SJCRH30 (cell line): ENCODE measurements at places on chromosomes 7 and 10.

GRCh38 chr7:37709631-37710509 lies 26.3 kb downstream of the GPR141 start:
- H3K4me3 ChIP-seq, result no peak overlapping the region
- no peaks in the 10 kb centered on the region for H3K4me1 ChIP-seq
- H3K27ac ChIP-seq, result no peak overlapping the region
- DNase-seq, result no peak

- H3K27me3 ChIP-seq, result 0 out of 2 replicates have a peak, but pooled peaks cover 2% of the 10 kb centered on the region
- no peaks in the 10 kb centered on the region for H3K36me3 ChIP-seq
- H3K4me3 ChIP-seq, result no peak overlapping the region
- no peak for DNase-seq
- no peak overlapping the region for H3K27ac ChIP-seq
- H3K4me1 ChIP-seq, result no peaks in the 10 kb centered on the region
Observed at GRCh38 chr7:4801839-4802231, 26.4 kb downstream of the AP5Z1 start.

- no peaks in the 10 kb centered on the region for H3K36me3 ChIP-seq
- H3K27ac ChIP-seq, result peak overlapping the region; percentile 70
- peaks cover 16% of the 10 kb centered on the region for H3K4me1 ChIP-seq
Observed at GRCh38 chr10:91076991-91077548, 143.4 kb upstream of the PCGF5 start.

GRCh38 chr7:85230623-85231022 lies 43.8 kb upstream of the SEMA3D start:
- H3K27ac ChIP-seq, result no peak overlapping the region
- no peaks in the 10 kb centered on the region for H3K36me3 ChIP-seq
- no peak overlapping the region for H3K4me3 ChIP-seq
- DNase-seq, result no peak
- peaks cover 5% of the 10 kb centered on the region for H3K4me1 ChIP-seq

GRCh38 chr10:79358811-79359210 lies 11.5 kb downstream of the PPIF start:
- no peak overlapping the region for H3K4me3 ChIP-seq
- no peak for DNase-seq
- no peaks in the 10 kb centered on the region for H3K27me3 ChIP-seq
- H3K36me3 ChIP-seq, result peaks cover 19% of the 10 kb centered on the region

GRCh38 chr10:123635745-123636144 lies 30.4 kb upstream of the GPR26 start:
- DNase-seq, result no peak
- H3K27ac ChIP-seq, result no peak overlapping the region
- H3K4me3 ChIP-seq, result no peak overlapping the region
- no peaks in the 10 kb centered on the region for H3K36me3 ChIP-seq

GRCh38 chr10:12349629-12350166 lies 351 bp downstream of the CAMK1D start:
- H3K27ac ChIP-seq, result no peak overlapping the region
- H3K36me3 ChIP-seq, result no peaks in the 10 kb centered on the region
- H3K27me3 ChIP-seq, result peaks cover 18% of the 10 kb centered on the region; the same call in 1 of the 2 replicates
- H3K4me3 ChIP-seq, result peak overlapping the region; percentile 61

DNA sequence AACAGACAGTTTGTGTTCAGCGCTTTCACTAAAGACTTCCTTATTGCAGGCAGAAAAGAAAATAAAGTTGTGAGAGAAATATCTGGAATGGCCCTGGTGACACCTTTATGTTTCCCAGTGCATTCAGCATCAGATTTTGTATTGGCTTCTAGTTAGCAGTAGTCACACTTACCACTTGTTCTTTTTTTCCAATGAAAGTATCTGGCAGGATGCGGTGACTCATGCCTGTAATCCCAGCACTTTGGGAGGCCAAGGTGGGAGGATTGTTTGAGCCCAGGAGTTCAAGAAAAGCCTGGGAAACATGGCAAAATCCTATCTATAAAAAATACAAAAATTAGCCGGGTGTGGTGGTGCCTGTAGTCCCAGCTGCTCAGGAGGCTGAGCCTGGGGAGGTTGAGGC lies 649.6 kb downstream of the LRMDA start:
- H3K36me3 ChIP-seq, result no peaks in the 10 kb centered on the region
- H3K27ac ChIP-seq, result no peak overlapping the region
- DNase-seq, result no peak
- H3K27me3 ChIP-seq, result 0 out of 2 replicates have a peak, but pooled peaks cover 3% of the 10 kb centered on the region

DNA sequence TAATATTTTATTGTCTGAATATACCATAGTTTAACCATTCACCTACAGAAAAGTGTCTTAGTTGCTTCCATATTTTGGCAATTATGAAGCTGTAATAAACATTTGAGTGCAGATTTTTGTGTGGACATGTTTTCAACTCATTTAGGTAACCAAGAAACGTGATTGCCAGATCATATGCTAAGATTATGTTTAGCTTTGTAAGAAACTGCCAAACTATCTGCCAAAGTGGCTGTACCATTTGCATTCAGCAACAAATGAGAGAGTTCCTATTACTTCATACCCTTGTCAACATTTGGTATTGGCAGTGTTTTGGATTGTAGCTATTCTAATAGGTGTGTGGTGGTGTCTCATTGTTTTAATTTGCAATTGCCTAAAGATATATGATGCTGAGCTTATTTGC lies 233.5 kb downstream of the TMEM26 start:
- H3K36me3 ChIP-seq, result no peaks in the 10 kb centered on the region
- H3K4me3 ChIP-seq, result no peak overlapping the region
- H3K27me3 ChIP-seq, result no peaks in the 10 kb centered on the region
- no peak for DNase-seq
- no peak overlapping the region for H3K27ac ChIP-seq

DNA sequence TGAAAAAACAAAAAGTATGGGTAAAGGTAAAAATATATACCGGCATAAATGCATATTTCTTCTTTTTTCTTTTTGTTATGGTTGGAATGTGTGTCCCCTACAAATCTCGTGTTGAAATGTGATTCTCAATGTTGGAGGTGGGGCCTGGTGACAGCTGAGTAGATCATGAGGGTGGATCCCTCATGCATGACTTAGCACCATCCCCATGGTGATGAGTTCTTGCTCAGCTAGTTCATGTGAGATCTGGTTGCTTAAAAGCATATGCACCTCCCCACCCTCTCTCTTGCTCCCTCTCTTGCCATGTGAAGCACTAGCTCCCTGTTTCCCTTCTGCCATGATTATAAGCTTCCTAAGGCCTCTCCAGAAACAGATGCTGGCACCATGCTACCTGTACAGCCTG lies 93.3 kb downstream of the HYCC1 start:
- H3K4me3 ChIP-seq, result no peak overlapping the region
- no peaks in the 10 kb centered on the region for H3K36me3 ChIP-seq
- no peaks in the 10 kb centered on the region for H3K27me3 ChIP-seq

- no peak overlapping the region for H3K4me3 ChIP-seq
- DNase-seq, result no peak
- no peaks in the 10 kb centered on the region for H3K4me1 ChIP-seq
- peaks cover 78% of the 10 kb centered on the region for H3K36me3 ChIP-seq
- no peak overlapping the region for H3K27ac ChIP-seq
Observed at GRCh38 chr7:76332078-76332477, 26.7 kb downstream of the YWHAG start.

GRCh38 chr7:45646996-45647825 lies 73.0 kb downstream of the ADCY1 start:
- H3K4me3 ChIP-seq, result no peak overlapping the region
- no peaks in the 10 kb centered on the region for H3K36me3 ChIP-seq
- 0 out of 2 replicates have a peak, but pooled peaks cover 4% of the 10 kb centered on the region for H3K27me3 ChIP-seq
- H3K27ac ChIP-seq, result no peak overlapping the region
- no peaks in the 10 kb centered on the region for H3K4me1 ChIP-seq

GRCh38 chr7:43850348-43851116 lies 18.8 kb downstream of the MRPS24 start:
- no peaks in the 10 kb centered on the region; the same call in 1 of the 2 replicates for H3K4me1 ChIP-seq
- no peaks in the 10 kb centered on the region; the same call in 1 of the 2 replicates for H3K27me3 ChIP-seq
- no peak overlapping the region for H3K27ac ChIP-seq
- no peak for DNase-seq
- no peaks in the 10 kb centered on the region for H3K36me3 ChIP-seq

DNA sequence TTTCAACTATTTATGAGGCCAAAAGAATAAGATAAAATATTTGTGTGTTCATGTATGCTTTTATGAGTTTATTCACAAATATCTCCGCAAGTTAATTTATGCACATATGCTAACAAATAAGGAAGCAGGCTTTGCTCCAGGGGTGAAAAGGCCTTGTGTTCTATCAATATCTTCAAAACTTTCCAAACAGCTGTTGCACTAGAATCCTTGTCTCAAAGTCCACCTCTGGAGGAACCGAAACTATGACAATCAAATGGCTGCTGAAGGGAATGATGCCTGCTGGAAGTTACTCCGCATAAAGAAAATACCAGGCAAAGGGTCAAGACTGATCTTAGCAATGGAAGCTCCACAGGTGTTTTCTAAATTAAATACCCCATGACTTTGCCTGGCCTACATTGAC lies 145.0 kb upstream of the GHITM start:
- H3K4me3 ChIP-seq, result no peak overlapping the region
- no peak for DNase-seq
- no peak overlapping the region for H3K27ac ChIP-seq
- no peaks in the 10 kb centered on the region for H3K36me3 ChIP-seq
- no peaks in the 10 kb centered on the region for H3K4me1 ChIP-seq

GRCh38 chr7:153682628-153683027 lies 369.6 kb upstream of the DPP6 start:
- no peaks in the 10 kb centered on the region for H3K36me3 ChIP-seq
- DNase-seq, result no peak
- no peak overlapping the region for H3K27ac ChIP-seq

DNA sequence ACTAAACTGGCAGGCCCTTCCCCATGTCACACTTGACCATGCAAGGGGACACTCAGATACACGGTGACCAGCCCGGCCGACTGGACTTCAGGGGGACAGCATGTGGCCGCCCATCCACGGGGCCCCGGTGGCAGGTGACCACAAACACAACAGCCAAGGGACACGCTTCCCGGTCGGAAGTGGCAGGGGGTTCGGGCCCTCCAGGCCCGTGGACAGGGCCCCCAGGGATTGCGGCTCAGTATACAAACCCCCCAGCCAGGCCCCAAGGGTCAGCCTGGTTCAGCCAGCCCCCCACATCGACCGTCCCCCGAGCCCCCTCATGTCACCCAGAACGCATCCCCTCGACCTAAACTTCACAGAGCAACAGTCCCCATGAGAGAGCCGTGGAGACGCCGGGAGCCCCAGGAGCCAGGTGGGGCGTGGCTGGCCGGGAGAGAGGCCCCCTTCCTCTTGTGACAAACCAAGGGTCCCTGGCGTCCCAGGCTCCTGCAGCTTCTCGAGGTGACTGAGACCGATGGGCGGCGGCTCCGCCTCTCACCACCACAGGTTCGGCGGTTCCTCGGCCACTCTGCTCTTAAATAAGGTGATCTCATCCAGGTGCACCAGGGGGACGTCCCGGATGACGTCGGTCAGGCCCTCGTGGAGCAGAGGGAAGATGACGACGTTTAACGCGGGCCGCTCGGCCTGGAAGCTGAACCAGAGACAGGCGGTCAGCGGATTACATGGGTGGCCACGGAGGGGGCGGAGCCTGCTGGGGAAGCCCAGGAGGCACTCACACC lies 57.8 kb upstream of the TNRC18 start:
- H3K36me3 ChIP-seq, result no peaks in the 10 kb centered on the region; the same call in 1 of the 2 replicates
- H3K27me3 ChIP-seq, result no peaks in the 10 kb centered on the region
- H3K27ac ChIP-seq, result no peak overlapping the region

GRCh38 chr7:43649755-43650274 lies 66.9 kb downstream of the STK17A start:
- peaks cover 29% of the 10 kb centered on the region for H3K4me1 ChIP-seq
- H3K36me3 ChIP-seq, result peaks cover 23% of the 10 kb centered on the region
- DNase-seq, result no peak
- H3K4me3 ChIP-seq, result no peak overlapping the region
- no peak overlapping the region; the same call in 1 of the 2 replicates for H3K27ac ChIP-seq
- H3K27me3 ChIP-seq, result no peaks in the 10 kb centered on the region

DNA sequence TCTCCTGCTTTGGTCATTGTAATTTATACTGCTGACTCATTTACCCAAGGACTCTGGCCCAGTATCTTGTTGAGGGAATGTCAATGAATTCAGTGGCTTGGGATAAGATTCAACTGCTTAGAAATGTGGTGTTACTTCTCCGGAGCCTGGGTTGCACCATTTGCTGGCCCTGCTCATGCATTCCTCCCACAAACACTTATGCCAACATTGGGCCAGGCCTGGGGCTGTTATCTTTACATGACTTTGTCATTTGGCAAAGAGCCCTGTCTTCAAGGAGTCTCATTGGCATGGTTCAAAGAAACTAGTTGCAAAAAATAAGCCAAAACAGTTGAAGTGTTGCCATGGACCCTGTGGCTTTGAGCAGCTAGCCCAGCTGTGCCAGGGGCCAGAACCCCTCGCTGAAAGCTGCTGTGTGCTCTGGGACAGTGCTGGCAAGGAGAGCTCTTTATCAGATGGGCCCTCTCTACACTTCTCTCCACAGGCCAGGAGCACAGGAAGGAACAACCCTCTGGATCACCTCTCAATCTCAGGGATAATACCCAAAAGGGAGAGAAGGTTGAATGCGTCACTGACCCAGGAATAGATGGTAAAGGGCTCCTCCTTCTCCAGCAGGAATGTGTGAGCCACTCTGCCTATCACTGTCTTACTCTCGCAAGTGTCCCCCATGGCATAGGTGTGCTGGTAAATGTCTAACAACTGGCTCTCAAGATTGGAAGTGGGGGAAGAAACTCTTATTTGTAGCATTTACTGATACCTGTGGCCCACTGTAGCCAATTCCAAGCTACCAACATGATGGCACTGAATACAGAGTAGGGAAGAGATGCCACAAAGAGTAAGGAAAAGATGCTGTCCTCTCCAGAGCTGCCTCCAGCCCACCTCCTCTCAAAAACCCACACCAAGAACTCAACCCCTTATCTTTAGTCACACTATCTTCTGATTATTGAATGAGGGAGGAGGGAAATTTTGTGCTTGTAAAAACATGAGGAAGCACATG lies 23.5 kb upstream of the PDE1C start:
- no peaks in the 10 kb centered on the region for H3K4me1 ChIP-seq
- no peak overlapping the region for H3K27ac ChIP-seq
- no peak overlapping the region for H3K4me3 ChIP-seq
- no peak for DNase-seq
- H3K36me3 ChIP-seq, result no peaks in the 10 kb centered on the region
- no peaks in the 10 kb centered on the region for H3K27me3 ChIP-seq

DNA sequence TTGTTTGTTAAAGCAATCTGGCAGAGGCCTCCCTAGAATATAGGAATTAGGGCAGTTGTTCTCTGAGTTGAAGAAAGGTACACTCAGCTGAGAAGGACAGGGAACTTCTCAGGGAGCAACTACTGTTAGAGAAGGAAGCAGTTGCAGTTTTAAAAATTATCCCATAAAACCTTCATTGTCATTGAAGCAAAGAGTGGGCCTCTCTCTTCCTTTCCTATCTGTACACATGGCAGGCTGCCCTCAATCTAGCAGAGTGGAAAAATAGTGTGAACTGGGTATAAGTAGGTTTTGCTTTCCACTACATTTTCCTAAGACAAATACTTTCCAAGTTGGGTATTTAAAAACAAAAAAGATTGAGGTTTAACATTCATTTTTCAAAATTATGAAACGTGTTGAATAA lies 236.7 kb upstream of the KLF14 start:
- H3K4me1 ChIP-seq, result no peaks in the 10 kb centered on the region
- no peak overlapping the region for H3K27ac ChIP-seq
- no peaks in the 10 kb centered on the region for H3K27me3 ChIP-seq
